ENCODE measurements at places on chromosomes 4 and X. TPM values are rescaled to one million over a fixed set of nuclear protein-coding genes. Genes with fewer than 3 reads are reported as not detected.

Gene CENPC
- total RNA-seq: 5.7 TPM

Gene MAGEA1
- not detected for total RNA-seq

Gene NSUN7
- total RNA-seq: 5.0 TPM

Gene GPR173
- 2.1 TPM for total RNA-seq

Gene BEX5
- not detected for total RNA-seq

Gene CNKSR2
- 0.53 TPM for total RNA-seq

Gene PLA2G12A
- total RNA-seq: 8.9 TPM

Gene GPC3
- 0.75 TPM for total RNA-seq

Gene TRPC3
- total RNA-seq: 1.1 TPM

- no peak for DNase-seq
These were observed 72.4 kb downstream of the DCLK2 start for GRCh38 chr4:150150629-150151062.

- DNase-seq: no peak
These were observed 389 bp upstream of the CCSER1 start for GRCh38 chr4:90126805-90127204.

DNA sequence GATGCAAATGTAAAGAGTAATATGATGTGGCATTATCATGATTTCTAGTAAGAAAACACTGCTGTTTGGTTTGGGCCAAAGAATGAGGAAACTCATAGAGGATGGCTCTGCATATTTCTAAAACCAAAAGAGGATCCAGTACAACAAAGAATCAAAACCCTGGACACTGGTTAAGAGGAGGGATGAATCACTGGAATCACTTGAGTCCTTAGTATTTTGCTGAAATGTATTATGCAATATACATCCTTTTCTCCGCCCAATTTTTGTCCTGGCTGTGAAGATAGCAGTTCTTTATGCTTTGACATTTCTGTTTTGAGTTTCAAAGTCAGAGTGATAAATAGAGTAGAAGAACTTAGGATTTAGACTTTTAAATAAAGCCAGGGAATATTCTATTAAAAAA, 345.9 kb downstream of the PACRGL start:
- DNase-seq: no peak

GRCh38 chr4:118175506-118175905, 141.2 kb downstream of the NDST3 start:
- no peak for DNase-seq

GRCh38 chr4:13988353-13989305, 361.1 kb upstream of the BOD1L1 start:
- DNase-seq: peak; percentile 24

GRCh38 chr4:92299152-92299551, 4.6 kb upstream of the GRID2 start:
- DNase-seq: no peak

DNA sequence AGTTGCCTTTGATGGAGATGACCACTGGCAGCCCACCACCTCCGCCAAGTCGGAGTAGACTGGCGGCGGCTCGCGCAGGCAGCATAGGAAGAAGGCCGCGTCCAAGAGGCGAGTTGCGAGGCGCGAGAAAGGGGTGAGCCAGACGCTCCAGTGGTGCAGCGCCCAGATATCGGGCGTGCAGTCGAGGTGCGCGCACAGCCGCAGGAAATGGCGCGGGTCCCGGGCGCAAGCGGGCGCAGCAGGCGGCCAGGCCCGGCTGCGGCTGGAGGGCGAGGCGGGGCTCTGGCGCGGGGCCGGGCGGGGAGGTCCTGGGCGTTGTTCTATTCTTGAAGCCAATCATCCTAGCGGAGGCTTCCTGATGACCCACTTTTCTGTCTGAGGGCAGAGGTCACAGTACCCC, 13.2 kb upstream of the PGRMC1 start:
- no peak for DNase-seq

DNA sequence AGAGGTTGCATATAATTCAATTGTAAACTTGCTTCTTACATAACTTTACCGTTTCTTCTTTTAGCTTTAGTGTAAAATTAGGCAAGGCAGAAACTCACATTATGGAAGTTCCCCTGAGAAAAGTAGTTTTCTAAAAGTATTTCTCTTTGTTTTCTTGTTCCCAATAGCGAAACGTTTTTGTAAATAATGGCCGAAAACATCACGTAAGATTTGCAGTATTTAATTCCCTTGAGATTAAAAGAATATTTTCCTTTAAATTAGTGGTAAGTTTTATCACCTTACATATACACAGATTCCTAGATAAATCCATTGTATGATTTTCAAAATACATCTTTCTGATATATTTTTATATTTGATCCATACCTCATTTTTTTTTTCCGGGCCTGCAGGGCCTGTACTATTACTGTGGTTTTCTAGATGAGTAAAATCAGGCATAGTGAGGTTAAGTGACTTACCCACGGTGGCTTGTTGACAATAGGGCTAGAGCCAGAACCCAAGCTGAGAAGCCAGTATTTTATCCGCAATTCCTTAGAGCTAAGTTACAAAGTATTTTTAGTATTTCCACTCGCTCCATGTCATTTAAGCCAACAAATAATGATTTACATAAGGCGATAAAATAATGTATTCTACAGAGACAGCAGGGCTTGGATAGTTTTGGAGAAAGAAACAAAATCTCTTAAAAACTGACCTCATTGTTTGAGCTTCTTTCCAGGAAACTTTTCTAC, 82.2 kb upstream of the VEGFC start:
- no peak for DNase-seq

GRCh38 chr4:8577972-8578371, 2.2 kb upstream of the GPR78 start:
- no peak for DNase-seq

- no peak for DNase-seq
These were observed 655.8 kb downstream of the ZNF674 start for GRCh38 chrX:45889471-45889870.

GRCh38 chr4:143743591-143743990, 43.1 kb upstream of the FREM3 start:
- DNase-seq: no peak

- no peak for DNase-seq
These were observed 8.2 kb downstream of the AMBN start for GRCh38 chr4:70600305-70600704.

DNA sequence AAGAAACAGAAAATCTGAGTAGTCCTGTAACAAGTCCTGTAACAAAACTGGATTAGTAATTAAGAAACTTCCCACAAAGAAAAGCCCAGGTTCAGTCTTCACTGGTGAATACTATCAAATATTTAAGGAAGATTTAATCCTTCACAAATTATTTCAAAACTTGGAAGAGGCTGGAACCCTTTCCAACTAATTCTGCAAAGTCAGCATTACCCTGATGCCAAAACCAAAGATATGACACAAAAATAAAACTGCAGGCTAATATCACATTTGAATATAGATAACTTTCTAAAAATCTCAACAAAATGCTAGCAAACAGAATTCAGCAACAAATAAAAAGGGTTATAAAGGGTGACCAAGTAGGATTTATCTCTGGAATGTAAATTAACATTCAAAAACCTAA, 80.5 kb downstream of the AR start:
- DNase-seq: no peak

DNA sequence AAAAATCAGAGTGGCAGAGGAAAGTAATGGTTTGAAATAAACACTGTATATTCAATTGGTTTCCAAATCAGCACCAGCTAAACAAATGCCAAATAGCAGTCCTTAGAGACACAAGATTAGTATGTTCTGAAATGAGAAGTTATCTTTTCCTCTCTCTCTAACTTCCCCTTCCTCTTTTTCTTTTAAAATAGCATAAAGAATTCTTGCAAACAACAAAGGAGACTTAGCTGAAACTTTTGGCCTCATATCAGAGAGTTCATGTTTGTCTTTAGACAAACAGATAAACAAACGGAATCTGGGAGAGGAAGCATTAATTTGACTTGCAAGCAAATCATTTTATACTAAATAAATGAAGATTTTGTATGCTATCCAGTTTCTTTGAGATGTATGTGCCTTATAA, 399.0 kb downstream of the GBA3 start:
- no peak for DNase-seq

DNA sequence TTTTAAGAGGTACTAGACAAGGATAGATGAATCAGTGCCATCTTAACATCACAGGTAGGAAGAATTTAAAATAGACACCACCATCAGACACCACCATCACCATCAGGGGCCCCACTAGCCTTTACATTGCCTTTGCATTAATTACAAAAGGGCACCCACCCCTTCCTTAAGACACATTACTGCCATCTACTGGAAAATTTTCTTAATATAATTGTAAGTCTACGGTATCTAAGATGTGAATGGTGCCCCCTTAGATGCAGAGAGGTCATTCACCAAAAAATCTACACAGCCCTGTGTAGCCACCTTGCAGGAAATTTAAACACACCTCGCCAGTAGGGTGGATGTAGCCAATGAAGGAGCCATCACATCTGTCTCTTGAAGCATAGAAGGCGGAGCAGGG, 184.1 kb downstream of the MID1IP1 start:
- no peak for DNase-seq

DNA sequence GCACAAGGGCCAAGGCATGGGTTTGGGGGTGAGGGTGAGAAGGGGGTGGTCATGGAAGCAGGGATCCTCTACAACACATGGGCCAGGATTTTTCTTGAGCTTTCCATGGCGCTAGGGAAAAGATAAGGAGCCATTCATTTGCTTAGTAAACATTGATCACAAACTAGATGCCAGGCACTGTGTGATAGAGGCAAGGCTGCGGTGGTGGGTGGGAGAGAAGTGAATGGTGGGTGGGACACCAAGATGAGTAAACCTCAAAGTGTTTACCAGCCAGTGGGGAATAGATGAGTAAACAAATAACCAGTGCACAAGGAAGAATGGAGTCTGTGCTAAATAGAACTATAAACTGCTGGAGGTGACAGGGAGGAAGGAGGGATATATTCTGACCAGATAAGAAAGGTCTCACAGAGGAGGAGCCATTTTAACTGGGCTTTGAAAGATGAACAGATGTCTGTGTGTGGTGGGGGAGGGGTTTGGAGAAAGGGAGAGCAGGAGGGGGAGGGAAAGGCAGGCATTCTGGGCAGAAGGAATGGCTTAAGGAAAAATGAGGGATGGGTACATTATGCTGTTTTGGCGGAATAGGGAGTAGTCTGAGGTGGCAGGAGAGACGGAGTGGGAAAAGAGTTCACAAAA, 48.0 kb upstream of the LAS1L start:
- DNase-seq: no peak

GRCh38 chrX:72110051-72110875, 21.5 kb downstream of the RTL5 start:
- no peak for DNase-seq

DNA sequence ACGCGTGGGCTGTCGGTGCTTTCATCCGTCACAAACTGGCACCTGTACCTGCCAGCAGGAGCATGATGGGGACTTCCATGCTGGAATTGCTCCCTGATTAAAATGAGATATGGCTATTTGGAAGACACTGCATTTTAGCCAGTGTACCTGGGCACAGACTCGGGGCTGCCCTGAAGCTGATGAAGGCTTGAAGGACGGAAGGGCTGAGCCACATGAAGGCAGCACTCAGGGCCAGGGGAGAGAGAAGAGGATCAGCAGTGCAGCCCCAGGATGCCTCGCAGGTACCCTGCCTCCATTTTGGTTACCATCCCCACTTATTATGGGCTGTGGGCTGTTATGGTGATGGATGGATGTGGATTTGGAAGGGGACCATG, 79.0 kb downstream of the CRMP1 start:
- no peak for DNase-seq

GRCh38 chr4:110075083-110075738, 123.2 kb downstream of the ELOVL6 start:
- no peak for DNase-seq

- no peak for DNase-seq
These were observed 25.2 kb downstream of the PI4K2B start for GRCh38 chr4:25258980-25259578.

- DNase-seq: no peak
These were observed 755 bp downstream of the ANKRD17 start for GRCh38 chr4:73257651-73258435.

DNA sequence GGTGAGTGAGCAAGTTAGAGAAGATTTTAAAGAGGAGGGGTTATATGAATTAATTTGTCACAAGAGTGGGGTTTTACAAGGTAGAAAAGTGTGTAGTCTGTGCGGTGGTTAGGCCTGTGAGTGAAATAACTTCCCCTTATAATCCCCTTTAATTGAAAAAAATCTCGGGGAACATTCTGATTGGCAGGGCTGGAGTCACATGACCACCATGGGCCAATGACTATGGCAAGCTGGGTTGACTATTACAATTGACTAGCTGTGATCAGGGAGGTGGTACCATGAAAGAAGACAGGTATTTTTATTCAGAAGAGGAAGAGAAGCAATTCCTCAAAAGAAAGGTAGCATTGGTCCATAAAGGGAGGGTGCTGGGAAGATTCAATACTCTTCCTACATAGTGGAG, 27.0 kb upstream of the CD38 start:
- no peak for DNase-seq

GRCh38 chr4:149047368-149047767, 605.2 kb upstream of the NR3C2 start:
- no peak for DNase-seq

- DNase-seq: no peak
These were observed 301.9 kb upstream of the HS3ST1 start for GRCh38 chr4:11730545-11730944.

DNA sequence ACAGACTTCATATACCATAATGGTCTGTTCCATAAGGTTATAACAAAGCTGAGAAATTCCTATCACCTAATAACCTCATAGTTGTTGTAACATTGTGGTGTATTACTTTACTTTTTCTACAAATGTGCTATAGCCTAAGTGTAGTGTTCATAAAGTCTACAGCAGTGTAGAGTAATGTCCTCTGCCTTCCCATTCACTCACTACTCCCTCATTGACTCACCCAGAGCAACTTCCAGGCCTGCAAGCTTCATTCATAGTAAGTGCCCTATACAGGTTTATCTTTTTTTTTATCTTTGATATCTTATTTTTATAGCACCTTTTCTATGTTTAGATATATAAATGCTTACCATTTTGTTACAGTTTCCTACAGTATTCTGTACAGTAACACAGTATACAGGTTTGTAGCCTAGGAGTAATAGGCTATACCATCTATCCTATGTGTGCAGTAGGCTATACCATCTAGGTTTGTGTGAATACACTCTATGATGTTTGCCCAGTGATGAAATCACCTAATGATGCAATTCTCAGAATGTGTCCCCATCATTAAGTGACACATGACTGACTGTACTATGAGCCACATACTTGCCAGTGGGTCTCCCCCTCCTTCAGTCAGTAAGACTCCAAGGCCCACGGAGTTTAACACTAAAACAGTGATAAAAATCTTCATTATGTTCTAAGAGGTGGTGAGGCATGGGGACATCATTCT, 299.9 kb downstream of the UNC5C start:
- DNase-seq: no peak

GRCh38 chr4:170128219-170128804, 38.6 kb upstream of the AADAT start:
- DNase-seq: no peak

- no peak for DNase-seq
These were observed 9.0 kb downstream of the ARAP2 start for GRCh38 chr4:36235306-36235705.

GRCh38 chrX:24859211-24859841, 156.4 kb downstream of the ARX start:
- DNase-seq: no peak

GRCh38 chrX:125894947-125895346, 271.1 kb downstream of the DCAF12L2 start:
- DNase-seq: no peak
